ENCODE measurements at places on chromosomes 16 and 17. TPM values are rescaled to one million over a fixed set of nuclear protein-coding genes. Genes with fewer than 3 reads are reported as not detected.

The KCNJ2 gene
- 0.75 TPM for total RNA-seq

The ZFPM1 gene
- total RNA-seq = 0.59 TPM

The FSCN2 gene
- total RNA-seq = 1.1 TPM

The ZMYND15 gene
- 0.23 TPM for total RNA-seq

The TP53TG3 gene
- total RNA-seq = 0.35 TPM

The HBA1 gene
- total RNA-seq = not detected

The CRYM gene
- not detected for total RNA-seq

The GPRC5C gene
- 9.7 TPM for total RNA-seq

The CA7 gene
- total RNA-seq = not detected

The TP53TG3F gene
- total RNA-seq = not detected

The C1QTNF8 gene
- total RNA-seq = not detected

The TPSAB1 gene
- total RNA-seq = not detected

The KRTAP2-2 gene
- total RNA-seq = not detected

The SOST gene
- 115 TPM for total RNA-seq

The ITGAD gene
- not detected for total RNA-seq

The KRT16 gene
- 0.35 TPM for total RNA-seq

The TEKT1 gene
- not detected for total RNA-seq

The ARHGAP23 gene
- 18.7 TPM for total RNA-seq

The TP53TG3D gene
- 0.12 TPM for total RNA-seq

The PLEKHM1 gene
- total RNA-seq = 41.9 TPM

The GDPD1 gene
- 2.3 TPM for total RNA-seq

The TBC1D3 gene
- not detected for total RNA-seq

The MT4 gene
- not detected for total RNA-seq

The KRT32 gene
- total RNA-seq = not detected

The KIF18B gene
- total RNA-seq = not detected

The ORAI3 gene
- 21.3 TPM for total RNA-seq

The ASPA gene
- total RNA-seq = not detected

The AATF gene
- total RNA-seq = 25.0 TPM

The CCL13 gene
- 2.0 TPM for total RNA-seq

The CDC6 gene
- 5.6 TPM for total RNA-seq

The C17orf50 gene
- total RNA-seq = not detected

The ADCY7 gene
- 46.2 TPM for total RNA-seq

The DNAAF1 gene
- not detected for total RNA-seq

The HOXB9 gene
- not detected for total RNA-seq

The DLX4 gene
- total RNA-seq = not detected

The SPHK1 gene
- 23.4 TPM for total RNA-seq

The CDR2 gene
- 54.6 TPM for total RNA-seq

The IQCK gene
- total RNA-seq = 6.1 TPM

The P3H4 gene
- 90.3 TPM for total RNA-seq

The UTP18 gene
- total RNA-seq = 34.0 TPM

The BCL6B gene
- total RNA-seq = 0.30 TPM

The RHBDL3 gene
- total RNA-seq = 0.12 TPM

The DNAH3 gene
- not detected for total RNA-seq

The ABCA8 gene
- 85.5 TPM for total RNA-seq

The LPO gene
- total RNA-seq = not detected

The TNFSF13 gene
- total RNA-seq = 1.1 TPM

The ACBD4 gene
- total RNA-seq = 4.3 TPM

The GP1BA gene
- total RNA-seq = not detected

The IRF8 gene
- not detected for total RNA-seq

The GFAP gene
- 1.1 TPM for total RNA-seq

The PLK1 gene
- 1.3 TPM for total RNA-seq

The NAGS gene
- total RNA-seq = 0.98 TPM

The ZNF385C gene
- total RNA-seq = under 0.01 TPM

The MPP3 gene
- total RNA-seq = 10.5 TPM

The MVP gene
- total RNA-seq = 542 TPM

The ALOX15B gene
- total RNA-seq = 0.12 TPM

The SHISA9 gene
- under 0.01 TPM for total RNA-seq

The SLC16A3 gene
- total RNA-seq = 167 TPM

The UMOD gene
- total RNA-seq = not detected

All from smooth muscle cell of the coronary artery (primary cell).